H1 (cell line): ENCODE measurements at places on chromosomes 6 and 20.

GRCh38 chr20:58017231-58017969 lies 211.1 kb downstream of the ANKRD60 start:
- no peaks in the 10 kb centered on the region for H3K36me3 ChIP-seq
- DNase-seq: no peak
- H3K27ac ChIP-seq: no peak overlapping the region

DNA sequence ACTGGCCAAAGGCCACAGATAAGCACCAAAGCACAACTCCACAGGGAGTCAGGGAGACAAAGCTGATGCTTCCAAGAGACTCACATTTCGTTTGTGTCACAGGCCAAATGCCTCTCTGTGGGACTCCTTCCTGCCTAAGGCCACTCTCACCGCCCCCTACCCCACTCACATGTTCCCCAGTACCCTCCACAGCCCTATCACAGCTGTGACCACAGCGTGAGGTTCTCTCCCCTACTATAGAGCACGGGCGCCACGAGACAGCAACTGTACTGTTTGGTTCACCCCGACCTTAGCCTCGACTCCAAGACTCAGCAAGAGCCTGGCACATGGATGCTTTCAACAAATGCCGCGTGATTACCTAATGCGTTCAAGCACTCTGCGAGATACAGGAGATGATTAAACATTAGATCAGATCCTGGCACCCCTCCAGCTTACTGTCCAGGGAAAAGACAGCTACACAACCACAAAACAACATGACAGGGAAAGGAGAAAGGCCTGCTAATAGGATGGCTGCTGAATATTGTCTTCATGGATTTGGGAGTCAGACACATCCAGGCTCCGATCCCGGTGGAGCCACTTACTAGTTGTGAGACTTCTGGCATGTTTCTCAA lies 105.5 kb downstream of the AGPAT4 start:
- no peak for DNase-seq
- H3K36me3 ChIP-seq: no peaks in the 10 kb centered on the region
- H3K4me1 ChIP-seq: peaks cover 2% of the 10 kb centered on the region
- peak overlapping the region; percentile 1; the same call in 1 of the 2 replicates for H3K4me3 ChIP-seq
- no peaks in the 10 kb centered on the region for H3K27me3 ChIP-seq

DNA sequence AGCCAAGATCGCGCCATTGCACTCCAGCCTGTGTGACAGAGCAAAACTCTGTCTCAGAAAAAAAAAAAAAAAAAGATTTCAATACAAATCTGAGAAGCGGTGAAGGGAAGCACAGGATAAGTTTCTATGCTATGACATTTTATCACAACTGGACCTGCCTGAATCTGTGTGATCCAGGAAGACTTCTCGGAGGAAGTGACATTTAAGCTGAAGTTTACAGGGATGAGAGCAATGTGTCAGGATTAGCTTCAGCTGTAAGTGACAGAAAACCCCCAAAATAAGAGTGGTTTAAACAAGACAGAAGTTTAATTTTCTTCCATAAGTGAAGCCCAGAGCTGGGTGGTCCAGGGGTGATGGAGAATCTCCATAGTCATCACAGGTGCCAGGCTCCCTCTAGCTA lies 33.4 kb upstream of the MRPS18A start:
- DNase-seq: no peak
- no peak overlapping the region for H3K4me3 ChIP-seq
- H3K4me1 ChIP-seq: no peaks in the 10 kb centered on the region
- H3K36me3 ChIP-seq: no peaks in the 10 kb centered on the region

- H3K36me3 ChIP-seq: no peaks in the 10 kb centered on the region
- DNase-seq: no peak
- H3K27ac ChIP-seq: no peak overlapping the region
- H3K4me1 ChIP-seq: no peaks in the 10 kb centered on the region
- H3K4me3 ChIP-seq: no peak overlapping the region
- H3K27me3 ChIP-seq: no peaks in the 10 kb centered on the region
Observed at GRCh38 chr20:59736366-59736765, 132.0 kb downstream of the PHACTR3 start.

DNA sequence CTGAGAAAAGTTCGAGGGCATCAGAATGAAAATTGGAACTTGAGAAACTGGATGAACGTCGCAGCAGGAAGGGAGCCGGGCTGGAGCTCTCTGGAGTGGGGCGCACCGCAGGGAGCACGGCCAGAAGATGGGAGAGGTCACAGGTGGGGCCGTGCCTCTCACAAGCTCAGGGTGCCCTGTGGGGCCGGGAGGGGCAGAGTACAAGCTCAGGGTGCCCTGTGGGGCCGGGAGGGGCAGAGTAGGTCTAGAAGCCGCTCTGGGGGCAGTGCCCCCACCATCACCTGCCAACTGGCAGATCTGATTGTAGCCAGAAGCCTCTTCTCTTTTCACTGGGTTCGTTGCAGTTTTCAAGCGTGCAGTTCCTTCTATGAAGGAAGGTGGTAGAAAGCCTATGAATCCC lies 61.1 kb upstream of the SNX9 start:
- H3K4me3 ChIP-seq: no peak overlapping the region
- no peak overlapping the region for H3K27ac ChIP-seq
